ENCODE measurements at places on chromosomes 11 and 22.

GRCh38 chr11:114097832-114098231, 38.3 kb downstream of the ZBTB16 start:
- DNase-seq, result no peak

DNA sequence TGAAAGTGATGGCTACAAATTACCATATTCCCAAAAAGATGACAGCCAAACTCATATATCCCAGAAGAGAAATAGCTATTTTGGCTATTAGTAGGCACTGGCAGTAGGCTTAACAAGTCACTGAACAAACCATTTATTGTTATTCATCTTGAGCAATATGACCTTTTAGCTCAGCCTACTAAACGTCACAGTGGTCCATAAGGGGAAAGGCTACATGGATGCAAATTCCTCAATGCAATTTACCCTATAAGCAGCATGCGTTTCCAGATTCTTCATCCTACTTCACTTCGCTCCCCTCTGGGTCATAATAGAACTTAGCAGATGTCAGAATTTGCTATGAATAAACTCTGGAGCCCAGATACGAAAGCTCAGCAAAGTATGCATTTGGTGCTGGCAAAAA, 114.0 kb downstream of the SIK3 start:
- no peak for DNase-seq

DNA sequence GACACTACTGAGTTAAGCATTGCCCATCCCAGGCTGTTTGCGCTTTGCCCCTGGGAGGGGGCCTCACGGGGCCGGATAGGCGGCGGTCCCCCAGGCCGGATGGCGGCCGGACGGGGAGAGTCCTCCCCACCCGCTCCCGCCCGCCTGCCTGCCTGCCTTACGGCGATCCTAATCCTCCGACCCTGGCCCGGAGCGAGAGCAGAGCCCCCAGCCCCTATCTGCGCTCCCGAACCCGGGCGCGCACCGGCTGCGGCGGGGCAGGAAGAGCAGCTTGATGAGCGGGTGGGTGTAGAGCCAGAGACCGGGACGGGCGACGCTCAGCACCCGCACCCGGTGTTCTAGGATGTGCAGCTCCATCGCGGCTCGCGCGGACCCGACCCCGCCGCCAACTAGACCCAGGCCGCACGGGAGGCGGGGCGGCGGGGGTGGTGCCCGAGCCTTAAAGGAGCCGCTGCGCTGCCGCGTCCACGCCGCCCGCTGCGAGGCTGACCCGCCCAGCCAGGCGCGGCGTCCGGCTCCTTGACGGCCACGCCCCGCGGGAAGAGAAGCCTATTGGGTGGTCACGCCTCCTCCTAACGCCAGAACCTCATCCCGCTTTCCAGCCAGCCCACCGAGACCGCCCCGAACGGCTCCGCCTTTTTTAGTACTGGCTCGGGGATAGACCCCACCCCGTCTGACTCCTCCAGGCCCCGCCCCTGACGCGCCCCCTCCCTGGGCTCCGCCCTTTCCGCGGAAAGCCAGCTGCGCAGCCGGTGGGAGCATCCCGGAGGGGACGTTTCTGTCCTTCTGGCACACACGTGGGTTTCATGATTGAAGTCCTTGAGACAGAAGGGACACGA, at the start of gene CASTOR1:
CASTOR1 (minus strand) TSS at position 365 of the 839 bp plus-strand sequence; CDS start at position 357, 8 bp downstream.
- peak; percentile 98 for DNase-seq

DNA sequence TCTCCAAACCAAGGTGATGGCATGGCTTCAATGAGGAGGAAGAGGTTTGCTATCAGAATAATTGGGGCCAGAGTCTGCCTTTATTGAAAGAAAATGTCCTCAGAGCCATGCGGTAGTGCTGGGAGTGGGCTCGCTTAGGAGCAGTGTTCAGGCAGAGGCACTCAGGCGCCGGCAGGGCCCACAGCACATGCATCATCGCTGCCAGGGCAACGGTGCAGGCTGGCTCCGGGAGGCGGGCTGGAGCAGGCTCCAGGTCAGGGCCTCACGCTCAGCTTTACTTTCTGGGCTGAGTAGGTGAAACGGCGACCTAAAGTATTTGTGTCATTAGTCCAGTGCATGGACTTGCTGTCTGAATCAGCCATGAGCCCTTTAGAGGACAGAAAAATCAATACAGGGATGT, 169.9 kb upstream of the CCDC90B start:
- DNase-seq, result peak; percentile 54

GRCh38 chr11:61743486-61744095, 8.8 kb upstream of the MYRF start:
- DNase-seq, result no peak

DNA sequence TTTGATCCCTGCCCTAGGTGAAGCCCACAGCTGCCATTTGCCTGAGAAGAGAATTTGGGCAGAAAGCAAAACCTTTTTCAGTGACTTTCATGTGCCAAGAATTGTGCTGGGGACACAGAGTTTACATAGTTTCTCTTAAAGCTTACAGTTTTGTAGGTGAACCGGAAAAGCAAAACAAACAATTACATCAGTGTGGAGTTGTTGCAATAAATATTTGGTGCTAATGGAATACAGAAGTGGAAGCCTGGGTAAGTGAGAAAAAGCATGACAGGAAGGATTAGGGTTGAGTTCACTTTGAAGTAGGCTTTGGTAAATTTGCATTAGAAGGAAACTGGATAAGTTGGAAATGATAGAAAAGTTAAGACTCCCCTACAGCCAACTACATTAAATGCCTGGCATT, 82.7 kb downstream of the RASSF10 start:
- no peak for DNase-seq

- no peak for DNase-seq
These were observed 77.4 kb downstream of the GGTLC2 start for GRCh38 chr22:22721681-22722354.

DNA sequence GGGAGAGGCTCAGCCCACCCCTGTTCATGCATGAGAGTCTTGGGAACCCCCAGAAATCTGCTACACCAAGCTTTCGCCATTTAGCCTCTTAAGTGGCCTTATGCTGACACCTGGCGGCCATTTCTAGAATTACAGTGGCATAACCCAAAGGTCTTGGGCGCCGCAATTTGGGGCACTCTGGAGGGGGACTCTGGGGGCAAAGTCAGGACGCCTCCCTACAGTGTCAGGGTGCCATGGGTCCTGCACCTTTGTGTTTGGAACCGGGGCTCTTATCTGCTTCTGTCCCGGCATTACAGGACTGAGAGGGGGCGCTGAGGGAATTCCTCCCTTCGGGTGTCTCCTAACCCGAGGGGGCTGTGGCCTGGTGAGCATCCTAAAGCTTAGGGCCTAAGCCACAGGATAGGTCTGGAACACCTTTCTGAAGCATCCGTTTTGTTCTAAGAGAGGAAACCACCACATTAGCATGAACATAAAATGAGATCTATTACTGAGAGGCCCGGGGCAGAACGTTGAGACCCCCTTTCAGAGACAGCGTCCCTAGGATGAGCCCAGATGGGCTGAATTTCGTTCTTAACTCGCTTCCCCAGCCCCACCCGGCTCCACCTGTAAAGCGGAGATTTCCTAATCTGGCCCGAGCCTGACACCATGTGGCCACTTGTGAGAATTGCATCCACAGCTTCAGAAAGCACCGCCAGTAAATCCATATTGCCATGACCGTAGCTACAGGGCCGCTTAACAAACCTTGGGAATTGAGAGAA, 9.3 kb downstream of the INS start:
- no peak for DNase-seq

DNA sequence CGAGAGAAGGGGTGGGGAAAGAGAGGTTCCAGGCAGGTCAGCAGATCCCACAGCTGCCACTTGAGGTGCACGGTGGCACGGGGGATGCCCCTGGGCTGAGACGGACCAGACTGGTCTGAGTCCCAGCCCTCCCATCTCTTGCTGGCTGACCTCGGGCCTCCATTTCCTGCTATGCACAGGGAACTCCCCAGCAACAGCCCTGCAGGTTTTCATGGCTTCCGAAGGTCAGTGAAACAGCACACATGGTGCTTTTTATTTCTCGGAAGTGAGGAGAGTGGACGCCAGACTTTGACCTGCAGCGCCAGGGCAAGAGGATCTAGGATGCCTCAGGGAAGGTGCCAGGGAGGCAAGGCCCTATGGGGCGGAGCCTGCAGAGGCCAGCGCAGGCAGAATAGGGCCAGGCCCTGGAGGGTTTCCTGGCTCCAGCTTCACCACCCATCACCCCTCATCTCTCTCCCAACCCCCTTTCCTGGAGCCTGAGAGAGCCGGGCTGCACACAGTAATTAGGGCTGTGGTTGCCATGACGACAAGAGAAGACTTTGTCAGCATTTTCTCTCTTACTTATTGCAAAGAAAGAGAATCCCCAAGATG, 29.5 kb downstream of the SLC22A12 start:
- DNase-seq, result peak; percentile 41

DNA sequence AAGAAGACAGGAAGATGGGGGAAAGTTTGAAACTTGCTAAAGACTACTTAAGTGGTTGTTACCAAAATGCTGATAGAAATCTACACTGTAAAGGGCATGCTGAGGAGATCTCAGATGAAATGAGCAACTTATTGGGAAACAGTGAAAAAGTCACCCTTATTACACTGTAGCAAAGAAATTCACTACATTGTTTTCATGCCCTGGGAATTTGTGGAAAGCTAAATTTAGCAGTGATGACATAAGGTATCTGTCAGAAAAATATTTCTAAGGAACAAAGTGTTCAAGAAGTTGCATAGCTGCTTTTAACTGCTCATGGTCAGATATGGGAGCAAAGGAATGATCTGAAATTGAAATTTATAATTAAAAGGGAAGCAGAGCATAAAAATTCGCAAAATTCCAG, 702.4 kb upstream of the LRRC4C start:
- DNase-seq, result no peak

DNA sequence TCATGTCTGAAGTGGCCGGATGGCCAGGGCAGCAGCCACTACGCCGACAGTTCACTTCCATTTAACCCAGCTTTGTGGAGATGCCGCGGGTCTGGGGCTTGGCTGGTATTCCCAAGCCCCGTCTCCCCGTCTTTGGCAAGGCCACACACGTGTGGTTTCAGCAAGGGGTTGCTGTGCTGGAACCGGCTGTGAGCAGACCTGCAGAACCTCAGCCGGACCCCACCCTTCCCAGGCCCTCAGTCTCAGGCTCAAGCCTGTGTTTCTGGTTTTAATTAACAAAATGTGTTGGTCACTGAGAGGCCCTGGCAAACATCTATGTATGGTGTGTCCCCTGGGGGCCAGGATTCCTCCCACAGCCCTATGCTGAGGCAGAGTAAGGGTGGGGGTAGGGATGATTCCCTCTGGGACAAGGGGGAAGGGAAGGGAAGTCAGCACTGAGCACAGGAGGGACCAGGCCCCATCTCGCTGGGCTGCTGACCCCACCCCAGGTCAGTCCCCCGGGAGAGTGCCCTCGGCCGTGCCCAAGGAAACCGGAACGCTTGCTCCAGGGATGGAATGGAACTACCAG, 9.3 kb downstream of the OSBPL5 start:
- no peak for DNase-seq

- DNase-seq, result peak; percentile 43
These were observed at the start of gene TMEM25 for GRCh38 chr11:118530683-118531596. TMEM25 (plus strand) TSS chr11:118531192; CDS start chr11:118531802, 610 bp downstream.

- no peak for DNase-seq
These were observed 362.7 kb downstream of the CADM1 start for GRCh38 chr11:115141231-115142114.

GRCh38 chr11:15843309-15843872, 513.0 kb downstream of the SOX6 start:
- DNase-seq, result peak; percentile 82

- DNase-seq, result no peak
These were observed 8.2 kb downstream of the TPST2 start for GRCh38 chr22:26581633-26582168.

DNA sequence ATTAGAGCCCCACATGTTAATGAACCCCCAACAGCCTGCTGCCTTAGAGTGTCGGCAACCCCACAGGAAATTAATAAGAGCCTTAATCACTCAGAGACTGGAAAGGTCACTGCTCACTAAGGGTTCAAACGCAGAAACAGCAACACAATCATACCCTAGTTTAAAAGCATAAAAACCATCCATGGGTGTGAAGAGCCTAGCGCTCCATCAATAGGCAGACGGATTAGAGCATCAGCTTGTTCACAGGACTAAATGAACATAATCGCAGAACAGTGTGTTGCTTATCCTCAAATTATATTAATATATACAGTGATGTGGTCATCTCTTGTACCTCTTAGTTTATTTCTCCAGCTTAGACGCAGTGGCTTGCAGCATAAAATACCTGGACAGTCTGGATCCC, 720.7 kb downstream of the OPCML start:
- no peak for DNase-seq

DNA sequence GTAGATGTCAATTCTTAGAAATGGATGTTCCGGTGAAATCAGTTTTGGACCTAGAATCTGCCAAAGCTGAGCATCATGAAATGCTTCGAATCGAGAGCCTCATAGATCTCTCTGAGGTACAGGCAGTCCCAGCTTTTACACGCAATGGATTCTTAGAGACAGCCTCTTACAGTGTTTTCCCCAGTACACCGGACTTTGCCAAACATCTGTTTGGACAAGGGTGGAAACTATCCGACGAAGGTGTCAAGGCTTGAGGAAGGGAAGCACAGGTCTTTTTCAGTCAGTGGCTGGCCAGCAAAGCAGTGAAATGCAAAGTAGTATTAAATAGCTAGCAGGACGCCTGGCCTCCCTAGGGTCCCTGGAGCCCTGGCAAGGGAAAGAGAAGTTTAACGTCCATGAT, 4.9 kb downstream of the GRK3 start:
- DNase-seq, result no peak

GRCh38 chr11:110857892-110858546, 145.8 kb upstream of the ARHGAP20 start:
- no peak for DNase-seq

- DNase-seq, result no peak
These were observed 28.2 kb downstream of the JHY start for GRCh38 chr11:122910775-122911174.

DNA sequence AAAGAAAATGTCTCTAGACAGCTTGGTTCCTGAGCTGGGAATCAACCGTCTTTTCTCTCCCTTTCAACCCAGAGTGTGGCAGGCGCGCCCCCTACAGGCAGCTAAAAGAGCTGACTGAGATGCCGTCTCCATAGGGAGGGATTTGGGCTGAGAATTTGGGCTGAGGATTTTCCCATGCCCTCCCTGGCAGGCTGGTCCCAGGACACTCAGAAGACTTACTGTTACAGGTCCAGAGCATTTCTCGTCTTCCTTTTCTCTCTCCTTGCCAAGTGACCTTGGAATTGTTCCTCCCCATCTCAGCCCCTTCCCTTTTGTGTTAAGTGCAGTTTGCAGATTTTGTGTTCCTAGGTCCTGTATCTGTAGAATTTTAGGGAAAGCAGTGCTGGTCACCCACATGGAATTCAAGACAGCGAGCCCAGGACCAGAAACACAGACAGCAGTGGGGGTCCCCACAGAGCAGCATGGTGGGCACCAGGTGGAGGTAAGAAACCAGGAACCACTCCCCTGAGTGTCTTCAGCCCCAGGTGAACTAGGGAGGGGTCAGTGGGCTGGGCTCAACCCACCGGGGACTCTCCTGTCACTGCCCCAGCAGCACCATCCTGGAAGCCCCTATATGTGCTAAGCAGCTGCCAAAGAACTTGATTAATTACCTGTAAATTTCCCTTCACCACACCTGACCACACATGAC, 9.9 kb upstream of the IGLL5 start:
- DNase-seq, result no peak
